ENCODE measurements at places on chromosomes 2 and 18.
A peak's percentile ranks its signal among the peaks of the same experiment; 100 is the strongest.

DNA sequence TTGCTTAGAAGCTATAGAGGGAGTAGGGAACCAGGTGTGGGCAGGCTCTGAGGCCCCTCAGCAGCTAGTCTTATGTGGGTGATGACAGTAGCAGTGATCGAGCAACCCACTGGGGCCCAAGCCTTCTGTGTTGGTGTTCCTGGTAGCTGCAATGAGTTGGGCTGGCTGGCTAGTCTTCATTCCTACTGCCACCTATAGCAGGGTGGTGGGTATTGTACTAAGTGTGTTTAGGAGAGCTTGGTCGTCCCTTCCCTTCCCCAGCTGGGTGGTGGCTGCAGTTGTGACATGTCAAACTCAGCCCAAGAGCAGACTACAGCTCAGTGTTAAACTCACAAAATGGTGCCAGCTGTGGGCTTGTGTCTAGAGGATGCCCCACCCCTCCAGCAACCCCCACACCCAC is 486.1 kb upstream of the UBE2E3 start:
- DNase-seq: no peak

GRCh38 chr18:53941601-53942338 is 282.7 kb downstream of the MBD2 start:
- DNase-seq: peak; percentile 13

GRCh38 chr2:44143701-44144100 is 25.0 kb upstream of the PPM1B start:
- DNase-seq: no peak

GRCh38 chr2:100008956-100009355 is 133.4 kb downstream of the AFF3 start:
- DNase-seq: peak; percentile 97

DNA sequence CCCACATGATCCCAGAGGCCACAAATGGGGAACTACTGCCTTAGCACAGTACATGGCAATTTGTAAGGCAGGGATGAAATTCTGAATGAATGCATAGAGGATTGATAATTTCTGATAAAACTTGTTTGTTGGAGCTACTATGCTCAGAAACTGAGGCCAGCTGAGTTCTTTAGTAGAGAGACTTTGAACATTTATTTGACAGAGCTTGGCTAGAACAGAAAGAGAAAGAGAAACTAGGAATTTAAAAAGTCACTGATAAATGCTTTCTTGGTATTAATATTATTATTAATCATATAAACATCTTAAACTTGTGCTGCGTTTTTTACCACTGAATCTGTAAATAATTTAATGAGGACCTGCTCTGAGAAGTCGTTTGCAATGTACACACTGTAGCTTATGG is 923.7 kb upstream of the CNTNAP5 start:
- DNase-seq: no peak

- DNase-seq: no peak
These were observed 385.1 kb downstream of the RAD51AP2 start for GRCh38 chr2:17133052-17133671.

DNA sequence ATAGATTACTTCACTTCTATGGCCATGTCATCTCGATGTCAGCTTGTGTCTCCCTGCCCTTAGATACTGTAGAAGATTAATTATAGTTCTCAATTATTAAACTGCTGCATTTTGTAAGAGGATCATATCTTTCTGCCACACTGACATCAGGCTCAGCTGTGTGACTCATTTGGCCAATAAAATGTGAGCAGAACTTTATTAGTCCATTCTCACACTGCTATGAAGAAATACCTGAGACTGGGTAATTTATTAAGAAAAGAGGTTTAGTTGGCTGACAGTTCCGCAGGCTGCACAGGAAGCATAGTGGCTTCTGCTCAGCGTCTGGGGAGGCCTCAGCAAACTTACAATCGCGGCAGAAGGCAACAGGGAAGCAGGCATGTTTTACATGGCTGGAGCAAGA is 290.4 kb downstream of the RAD51AP2 start:
- no peak for DNase-seq
